Lower leg skin (tissue), 4 donors: ENCODE measurements at places on chromosomes 5 and 9.

DNA sequence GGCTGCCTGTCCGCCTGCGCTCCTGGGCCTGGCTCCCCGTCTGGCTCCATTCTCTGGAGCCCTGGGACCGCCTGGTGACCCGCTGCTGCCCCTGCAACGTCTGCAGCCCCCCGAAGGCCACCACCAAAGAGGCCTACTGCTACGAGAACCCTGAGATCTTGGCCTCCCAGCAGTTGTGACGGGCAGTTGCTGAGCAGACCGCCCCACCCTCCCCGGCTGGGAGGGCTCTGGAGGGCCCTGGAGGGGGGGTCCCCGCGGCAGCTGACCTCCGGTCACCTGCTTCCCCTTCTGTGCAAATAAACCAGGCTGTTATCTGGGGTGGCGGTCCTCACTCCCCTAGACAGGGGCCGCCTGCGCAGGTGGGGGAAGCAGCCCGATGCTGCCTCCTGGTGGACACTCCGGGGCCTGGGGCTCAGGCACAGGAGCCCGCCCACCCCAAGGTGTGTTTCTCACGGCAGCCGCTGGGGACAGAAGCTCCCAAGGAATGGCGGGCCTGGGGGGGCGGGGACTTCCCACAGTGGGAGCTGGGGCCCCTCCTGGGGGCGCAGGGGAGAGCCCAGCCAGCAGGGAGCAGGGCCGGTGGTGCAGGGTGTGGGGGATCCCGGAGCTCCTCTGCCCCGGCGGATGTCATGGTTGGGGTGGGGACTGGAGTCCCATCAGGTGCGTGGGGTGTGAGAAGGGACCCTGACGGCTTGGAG lies 4.7 kb upstream of the TUBB4B start:
- DNase-seq, result peak; percentile 75

DNA sequence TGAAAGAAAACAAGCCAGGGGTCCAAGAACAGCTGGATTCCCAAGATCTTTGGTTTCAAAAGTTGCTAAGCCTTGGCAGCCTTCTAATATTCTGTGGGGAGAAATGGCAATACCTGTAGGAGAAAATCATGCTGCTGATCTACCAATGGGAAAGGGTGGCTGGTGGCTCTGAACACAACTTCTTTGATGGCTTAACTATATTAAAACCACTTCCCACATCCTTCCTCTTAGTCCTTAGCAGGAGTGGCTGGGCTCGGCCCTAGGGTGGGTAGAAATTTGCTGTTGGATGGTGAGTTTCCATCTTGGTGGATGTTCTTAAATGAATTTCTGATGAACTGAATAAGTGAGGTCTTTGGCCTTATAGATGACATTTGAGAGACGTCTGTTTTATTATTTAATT lies 19.5 kb upstream of the FBXL7 start:
- no peak for DNase-seq

- DNase-seq, result no peak
These were observed 370.4 kb downstream of the GLIS3 start for GRCh38 chr9:3929345-3930047.

DNA sequence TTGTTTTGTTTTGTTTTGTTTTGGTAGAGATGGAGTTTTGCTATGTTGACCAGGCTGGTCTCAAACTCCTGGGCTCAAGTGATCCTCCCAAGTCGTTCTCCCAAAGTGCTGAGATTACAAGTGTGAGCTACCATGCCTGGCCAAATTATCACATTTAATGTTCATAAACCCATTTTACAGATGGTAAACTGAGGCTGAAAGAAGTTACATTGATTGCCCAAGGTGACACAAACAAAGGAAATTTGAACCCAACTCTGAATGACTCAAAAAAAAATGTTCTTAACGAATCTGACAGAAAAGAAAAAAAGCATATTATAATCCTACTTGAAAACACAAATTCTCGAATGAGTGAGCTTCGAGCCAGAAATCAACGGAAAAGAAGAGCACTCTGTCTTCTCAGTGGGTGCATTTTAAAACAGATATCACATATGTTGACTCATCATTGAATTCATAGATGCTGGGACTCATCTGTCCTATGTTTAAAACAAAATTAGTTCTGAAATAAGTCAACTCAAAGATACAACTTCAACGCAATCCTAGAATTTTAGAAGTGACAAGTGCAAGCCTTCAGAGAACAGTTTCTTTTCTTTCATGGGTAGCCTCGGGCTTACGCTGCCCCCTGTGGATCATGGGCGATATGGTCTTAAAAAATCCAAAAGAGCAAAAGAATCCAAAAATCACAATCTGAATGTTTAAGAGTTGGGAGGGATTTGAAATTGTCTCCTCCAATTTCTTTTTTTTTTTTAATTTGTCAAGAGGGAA lies 28.4 kb downstream of the TIMD4 start:
- peak; percentile 29 for DNase-seq

DNA sequence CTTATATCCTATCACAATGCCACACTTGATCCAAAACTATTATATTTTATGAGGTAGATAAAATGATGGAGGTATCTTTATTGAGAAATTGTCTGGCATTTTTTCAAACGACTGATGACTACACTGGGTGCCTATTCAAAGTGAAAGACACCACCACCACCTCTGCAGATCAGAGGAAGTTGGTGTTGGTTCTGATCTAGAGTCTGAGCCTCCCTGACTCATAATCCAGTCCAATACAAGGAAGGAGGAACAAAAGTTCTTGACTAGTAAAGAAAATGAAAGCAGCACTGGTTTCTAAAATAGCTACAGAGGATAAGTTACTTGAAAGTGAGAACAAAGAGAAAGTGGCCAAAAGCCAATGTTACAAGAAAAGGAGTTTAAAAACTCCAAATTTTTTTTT lies 139.9 kb downstream of the RFX3 start:
- no peak for DNase-seq

DNA sequence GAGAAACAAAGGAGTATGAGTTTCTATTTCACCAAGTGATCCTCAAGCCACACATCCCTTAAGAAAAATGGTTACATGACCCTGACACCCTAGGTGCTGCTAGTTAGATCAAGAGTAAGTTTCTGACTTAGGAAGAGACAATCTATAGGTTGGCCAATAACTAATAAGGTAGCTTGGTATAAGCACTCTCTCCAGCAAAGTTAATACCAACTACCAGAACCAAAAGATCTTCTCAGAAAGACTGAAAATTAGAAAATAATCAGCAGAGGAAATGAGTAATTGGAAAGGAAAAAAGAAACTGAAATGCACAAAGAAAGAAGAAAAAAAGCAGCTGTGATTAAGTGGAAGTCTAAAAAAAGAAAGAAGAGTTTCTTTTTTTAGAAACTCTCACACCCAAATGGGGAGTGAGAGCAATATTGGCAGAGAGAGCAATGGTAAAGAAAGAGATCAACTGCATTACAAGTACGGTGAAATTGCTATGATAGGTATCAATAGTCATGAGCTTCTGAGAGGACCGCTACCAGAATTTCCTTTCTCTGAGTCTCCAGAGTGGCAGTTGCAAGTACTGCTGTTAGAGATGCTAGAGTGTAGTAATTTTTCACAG lies 195.5 kb downstream of the TMEM167A start:
- DNase-seq, result no peak

- no peak for DNase-seq
These were observed 11.7 kb upstream of the CERCAM start for GRCh38 chr9:128408963-128409431.

DNA sequence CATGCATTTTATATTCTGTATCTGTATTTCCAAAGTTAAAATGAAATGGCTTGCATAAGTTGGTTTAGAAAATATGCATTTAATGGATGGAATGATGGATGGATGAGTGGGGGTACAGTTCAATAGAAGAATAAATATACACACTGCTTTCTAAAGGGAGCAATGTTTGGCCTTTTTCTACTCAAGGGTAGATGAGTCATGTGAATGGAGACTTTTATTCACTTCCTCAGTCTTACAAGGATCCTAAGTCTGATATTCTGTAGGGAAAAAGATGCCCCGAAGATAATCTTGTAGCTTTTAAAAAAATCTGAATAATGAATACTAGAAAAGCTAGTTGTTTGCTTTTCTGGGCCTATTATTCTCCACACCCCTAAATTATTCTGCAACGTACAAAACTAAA lies 2112.1 kb downstream of the MAT2B start:
- DNase-seq, result no peak

DNA sequence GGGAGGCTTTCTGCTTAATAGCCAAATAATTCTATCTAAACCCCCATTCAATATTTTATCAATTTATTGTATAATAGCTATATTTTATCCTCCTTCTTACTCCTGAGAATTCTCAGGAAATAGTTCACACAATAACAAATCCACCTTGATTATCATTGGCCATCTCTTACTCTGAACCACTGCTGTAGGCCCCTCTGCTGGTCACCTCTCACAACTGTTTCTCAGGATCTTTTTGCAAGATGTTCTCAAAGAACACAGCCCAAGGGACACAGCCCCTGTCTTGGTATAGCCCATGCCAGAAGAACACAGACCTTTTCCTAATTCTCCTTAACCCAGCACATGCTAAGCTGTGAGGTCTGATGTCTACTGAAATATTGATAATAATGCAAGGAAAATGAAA lies 74.9 kb upstream of the HTR4 start:
- DNase-seq, result no peak

DNA sequence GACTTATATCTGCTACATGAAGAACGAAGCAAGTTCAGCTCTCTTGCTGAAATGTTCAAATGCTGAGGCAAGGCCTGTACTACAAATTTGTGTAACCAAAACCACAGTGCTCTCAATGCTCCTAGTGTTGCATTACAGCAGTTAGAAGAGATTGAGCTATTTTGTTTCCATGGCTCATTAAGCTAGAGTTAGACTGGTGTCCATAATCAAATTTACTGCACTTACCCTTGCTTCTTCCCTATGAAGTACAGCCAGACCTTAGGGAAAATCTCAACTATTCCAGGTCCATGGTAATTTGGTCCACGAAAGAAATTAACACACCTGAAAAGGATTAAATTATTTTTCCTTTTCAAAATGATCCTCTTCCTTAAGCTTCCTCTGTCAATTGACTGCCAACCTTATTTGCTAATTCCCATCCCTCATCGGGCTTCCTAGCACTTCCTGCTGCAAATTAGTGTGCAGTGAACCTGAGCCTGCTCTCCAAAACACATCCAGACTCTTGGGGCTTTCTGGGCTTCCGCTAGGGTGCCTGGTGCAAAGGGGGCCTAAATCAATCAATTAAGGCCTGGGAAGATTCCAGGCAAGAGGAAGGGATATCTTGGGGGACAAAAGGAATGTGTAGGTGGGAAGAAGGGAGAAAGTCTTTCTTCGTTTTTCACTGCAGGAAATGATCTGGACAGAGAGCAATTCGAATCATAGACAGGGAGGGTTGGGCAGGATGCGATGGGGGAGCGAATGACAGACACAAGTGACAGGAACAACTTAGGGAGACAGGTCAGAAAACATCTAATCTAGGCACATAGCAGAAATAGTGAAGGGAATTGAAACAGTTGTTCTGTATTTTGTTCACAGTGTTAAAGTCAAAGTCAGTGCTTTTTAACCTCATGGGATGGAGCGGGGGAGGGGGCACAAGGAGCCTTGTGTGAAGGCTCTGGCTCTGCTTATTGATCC lies 542.4 kb downstream of the RAB3C start:
- no peak for DNase-seq

DNA sequence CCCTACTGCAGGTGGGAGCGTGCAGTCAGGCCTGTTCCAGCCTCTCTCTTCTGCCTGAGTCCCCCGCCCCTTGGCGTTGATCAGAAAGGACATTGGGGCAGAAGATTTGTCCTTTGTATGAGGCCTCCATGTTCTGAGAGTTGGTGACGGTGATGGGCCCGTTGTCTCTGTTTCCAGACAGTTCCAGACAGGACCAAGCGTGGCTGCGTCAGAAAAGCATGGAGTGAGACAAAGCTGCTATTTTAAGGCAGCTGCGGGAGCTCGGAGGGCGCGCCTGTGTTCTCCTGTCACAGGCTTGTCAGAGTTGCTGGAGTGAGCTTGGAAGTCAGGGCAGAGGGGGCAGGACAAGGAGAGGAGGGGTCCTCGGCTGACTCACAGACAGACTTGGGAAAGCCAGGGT lies 32.1 kb upstream of the SH3PXD2B start:
- DNase-seq, result no peak

DNA sequence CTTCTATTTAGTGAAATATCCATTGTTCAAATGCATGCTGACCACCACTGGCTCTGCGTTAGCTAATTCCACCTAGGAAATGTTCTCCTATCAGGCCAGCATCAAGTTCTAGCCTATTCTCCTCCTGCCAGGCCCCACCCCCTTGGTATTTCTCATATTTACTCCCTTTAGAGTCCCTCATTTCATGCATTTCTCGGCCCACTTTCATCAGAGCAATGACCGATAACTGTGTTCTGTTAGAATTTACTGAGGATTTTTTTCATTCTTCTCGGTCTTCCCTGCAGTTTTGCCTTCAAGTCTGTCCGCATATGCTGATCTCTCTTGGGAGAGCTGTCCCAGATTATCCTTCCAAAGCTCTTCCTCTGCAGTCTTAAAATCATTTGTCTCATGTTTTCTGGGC lies 143.4 kb downstream of the GOLPH3 start:
- no peak for DNase-seq

DNA sequence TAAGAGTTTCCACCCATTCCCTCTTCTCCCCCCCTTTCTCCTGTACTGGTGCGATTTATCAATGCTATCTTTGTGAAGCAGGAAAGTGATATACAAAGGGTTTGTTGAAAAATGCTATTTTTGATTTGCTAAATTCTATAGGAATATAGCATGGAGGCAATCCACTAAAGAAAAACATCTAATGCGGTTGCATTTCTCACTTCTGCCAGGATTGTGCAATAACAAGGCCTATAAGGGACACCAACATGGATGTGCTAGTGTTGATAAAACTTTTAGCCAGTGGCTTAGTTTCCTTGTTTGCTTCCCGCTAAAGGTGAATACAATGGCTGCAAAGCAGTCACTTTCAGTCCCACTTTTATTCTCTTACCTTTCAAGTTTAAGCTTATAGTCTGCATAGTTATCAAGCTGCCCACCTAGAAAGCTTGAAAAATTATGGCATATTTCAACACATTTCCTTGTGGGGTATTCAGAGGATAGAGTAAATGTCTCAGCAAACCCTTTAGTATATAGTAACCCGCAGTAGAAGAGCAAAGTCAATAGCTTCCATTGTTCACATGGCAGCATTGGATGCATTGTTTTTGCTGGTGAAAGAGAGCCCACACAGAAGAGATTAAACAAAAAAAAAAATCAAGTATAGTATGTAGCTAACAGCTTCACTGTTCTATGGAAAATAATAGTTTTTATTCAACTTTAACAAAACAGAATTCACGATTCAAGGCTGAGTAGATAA lies 674.6 kb upstream of the SEMA6A start:
- DNase-seq, result no peak
